ENCODE measurements at places on chromosomes 16 and 17. TPM values are rescaled to one million over a fixed set of nuclear protein-coding genes. Genes with fewer than 3 reads are reported as not detected.

CSH1 gene
- not detected for total RNA-seq

GRCh38 chr17:15268461-15268860 lies 3.3 kb upstream of the PMP22 start:
- DNase-seq: no peak

DNA sequence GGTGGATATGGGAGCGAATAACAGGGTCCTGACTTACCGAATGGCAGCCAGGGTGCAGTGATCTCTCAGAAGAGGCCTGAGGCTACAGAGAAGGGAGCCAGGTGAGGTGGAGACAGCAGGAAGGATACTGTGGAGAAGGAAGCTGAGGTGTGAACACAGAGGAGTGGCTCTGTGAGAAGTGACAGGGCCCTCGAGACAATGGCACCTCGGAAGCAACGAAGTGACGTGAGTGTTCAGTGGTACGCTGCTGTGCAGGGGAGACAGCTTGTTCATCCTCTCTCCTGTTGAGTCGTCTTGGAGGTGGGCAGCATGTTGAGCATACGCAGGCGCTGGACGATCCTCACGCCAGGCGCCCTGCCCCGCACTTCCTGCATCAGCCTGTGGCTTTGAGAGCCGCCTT lies 390.3 kb downstream of the CPPED1 start:
- DNase-seq: no peak

DNA sequence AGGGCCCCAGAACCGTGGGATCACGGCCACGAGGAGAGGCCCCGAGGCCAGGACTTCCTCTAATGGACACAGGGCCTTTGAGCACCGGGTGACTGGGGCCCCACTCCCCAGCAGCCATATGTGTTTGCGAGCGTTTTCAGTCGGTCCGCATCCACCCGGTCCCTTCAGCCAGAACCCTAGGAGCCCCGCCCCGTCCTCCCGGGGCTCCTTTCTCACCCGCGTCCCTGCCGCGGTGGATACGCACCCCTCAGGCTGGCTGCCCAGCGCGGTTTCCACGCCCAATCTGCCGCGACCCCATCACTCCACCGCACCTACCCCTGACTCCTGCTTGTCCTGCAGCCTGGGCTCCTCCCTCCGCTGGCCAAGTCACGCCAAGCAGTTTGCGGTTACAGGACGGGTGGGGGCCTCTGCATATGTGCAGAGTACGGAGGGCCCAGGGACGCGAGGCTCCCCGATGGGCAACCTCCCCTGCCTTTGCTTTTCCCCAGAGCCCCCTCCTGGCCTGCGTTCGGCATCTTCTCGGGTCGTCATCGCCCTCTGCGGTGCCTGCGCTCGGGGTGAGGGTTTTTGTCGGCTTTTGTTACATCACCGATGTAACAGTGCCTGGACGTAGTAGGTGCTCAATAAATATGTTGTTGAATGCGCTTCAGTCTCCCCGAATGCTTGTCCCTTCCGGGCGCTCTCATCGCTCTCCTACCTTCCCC lies 1.0 kb upstream of the TTYH2 start:
- no peak for DNase-seq

Data from esophagus squamous epithelium (tissue), 5 donors.